ENCODE measurements at places on chromosomes 12 and 14.
A peak's percentile ranks its signal among the peaks of the same experiment; 100 is the strongest.

- no peak for DNase-seq
Observed at GRCh38 chr12:92175961-92176360, 30.3 kb upstream of the BTG1 start.

DNA sequence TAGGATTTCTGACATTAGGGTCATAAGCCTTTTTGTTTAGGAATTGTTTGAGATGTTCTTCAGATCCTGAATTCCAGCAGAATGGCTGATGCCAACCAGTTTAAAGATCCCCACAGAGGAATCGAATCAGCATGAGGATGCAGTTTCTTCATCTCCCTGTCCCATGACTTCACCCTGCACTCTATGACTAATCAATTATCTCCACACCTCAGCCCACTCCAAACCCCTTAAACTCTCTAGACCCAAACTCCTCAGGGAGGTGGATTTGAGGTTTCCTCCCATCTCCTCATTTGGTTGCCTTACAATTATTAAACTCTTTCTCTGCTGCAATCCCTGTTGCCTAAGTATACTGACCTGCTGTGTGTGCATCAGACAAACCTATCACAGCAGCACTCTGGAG lies 86.5 kb upstream of the CRY1 start:
- no peak for DNase-seq

GRCh38 chr14:65864549-65864948 lies 452.0 kb downstream of the FUT8 start:
- no peak for DNase-seq

- DNase-seq, result peak; percentile 65
Observed at GRCh38 chr12:1594261-1595025, at the start of gene FBXL14. Gene FBXL14, minus strand, starts transcription at chr12:1594581. Its CDS starts 515 bp downstream, at chr12:1594066.

GRCh38 chr12:2492236-2492635 lies 302.5 kb upstream of the FKBP4 start:
- DNase-seq, result no peak

DNA sequence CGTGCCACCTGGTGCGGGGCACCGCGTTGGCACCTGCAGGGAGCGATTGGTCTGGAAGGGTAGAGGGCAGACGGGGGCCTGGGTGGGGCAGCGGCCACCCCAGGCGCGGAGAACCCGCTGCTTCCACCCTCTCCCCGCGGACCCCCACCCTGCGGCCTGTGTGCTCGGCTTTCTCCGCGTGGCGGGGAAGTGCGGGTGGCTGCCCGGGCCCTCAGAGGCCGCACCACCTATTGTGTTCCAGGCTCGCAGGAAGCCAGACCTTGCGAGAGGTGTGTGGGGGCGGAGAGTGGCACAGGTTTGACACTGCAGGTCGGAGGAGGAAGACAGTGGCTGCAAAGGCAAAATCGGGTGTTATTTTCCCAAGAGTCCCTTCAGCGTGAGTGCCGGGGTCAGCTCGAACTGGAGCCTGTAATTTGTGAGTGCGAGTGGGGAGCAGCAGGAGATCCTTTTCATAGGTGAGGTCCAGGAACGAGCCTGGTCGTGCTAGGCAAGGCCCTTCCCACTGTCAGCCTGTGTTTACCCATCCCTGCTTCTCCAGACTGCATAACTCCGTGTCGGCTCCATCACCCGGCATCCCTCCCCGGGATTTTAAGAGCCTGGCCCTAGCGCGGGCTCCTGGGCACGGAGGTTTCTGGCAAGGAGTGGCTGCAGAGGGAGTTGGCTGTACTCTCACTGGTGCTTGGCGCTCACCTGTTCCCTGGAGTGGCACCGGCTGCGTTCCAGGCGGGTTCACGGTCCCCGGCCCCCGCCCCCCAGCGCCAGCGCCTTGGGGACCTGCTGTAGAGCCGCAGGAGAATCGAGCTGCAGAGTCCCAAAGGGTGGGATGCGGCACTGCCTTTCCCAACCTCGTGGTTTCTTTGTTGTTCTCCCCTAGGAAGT lies 935 bp downstream of the TBC1D30 start:
- DNase-seq, result peak; percentile 35

DNA sequence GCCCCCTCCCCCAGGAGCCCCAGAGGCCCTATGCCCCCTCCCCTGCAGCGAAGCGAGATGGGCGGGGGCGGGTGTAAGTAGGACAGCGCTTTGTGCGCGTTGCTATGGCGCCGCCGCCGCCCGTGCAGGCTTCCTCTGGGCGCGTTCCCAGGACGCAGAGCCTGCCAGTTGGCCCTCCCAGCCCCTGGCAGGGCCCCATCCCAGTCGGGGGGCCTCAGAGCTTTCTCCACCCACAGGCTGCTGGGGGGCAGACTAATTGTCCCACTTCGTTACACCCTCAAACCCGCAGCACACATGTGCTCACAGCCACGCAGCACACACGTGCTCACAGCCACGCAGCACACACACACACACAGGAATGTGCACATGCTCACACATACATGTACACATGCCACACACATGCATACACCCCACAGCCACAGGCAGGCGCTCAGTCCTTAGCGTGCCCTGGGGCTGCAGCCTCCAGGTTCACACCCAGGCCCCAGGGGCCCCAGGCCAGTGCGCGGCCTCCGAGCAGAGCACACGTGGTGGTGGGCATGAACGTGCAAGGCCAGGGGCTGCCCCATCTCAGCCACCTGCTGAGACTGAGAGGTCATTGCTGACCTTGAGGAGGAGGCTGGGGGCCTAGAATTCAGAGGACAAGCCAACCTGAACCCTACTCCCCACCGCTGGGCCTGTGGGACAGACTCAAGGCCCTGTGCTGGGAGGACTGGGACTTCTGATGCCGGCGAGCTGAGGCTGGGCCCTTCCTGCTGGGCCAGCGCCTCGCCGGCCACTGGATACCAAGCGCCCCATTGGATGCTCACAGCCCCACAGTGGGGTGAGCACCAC lies 15.6 kb downstream of the TRMT61A start:
- peak; percentile 51 for DNase-seq

DNA sequence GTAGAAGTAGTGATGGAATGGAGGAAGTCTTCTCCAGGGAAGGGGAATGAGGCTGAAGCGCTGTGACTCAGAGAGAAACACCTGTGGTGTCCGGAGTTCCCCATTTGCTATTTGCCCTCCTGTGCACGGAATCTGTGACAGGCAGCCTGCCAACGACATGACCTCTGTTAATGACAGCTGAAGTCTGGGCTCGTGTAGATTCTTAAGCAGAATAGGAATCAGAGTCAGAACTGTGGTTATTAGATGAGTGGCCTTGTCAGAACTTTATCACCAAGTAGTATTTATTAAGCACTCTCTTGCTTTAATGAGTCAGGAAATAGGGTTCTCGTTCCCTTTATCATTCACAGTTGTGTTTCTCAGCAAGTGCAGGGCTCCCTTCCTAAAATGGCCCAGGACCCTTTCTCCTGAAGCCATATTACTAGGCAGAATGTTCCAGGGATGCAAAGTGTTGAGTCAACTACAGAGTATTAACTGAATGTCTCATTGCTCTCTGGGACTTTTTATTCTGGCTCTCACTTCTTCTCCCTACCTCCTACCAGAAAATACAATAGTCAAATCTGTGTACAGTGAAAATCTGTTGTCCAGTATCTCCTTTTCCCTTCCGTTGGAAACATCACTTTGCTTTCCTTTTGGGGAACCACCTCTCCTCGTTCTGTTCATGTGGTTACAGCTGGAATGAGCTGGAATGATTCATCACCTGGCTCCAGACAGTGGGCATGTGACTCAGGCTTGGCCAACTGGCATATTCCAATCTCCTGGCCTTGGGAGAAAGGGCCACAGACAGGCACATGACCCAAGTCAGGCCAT lies 77.8 kb upstream of the MAX start:
- no peak for DNase-seq

- no peak for DNase-seq
Observed at GRCh38 chr14:88196925-88197324, 126.1 kb downstream of the KCNK10 start.

GRCh38 chr12:95201056-95201670 lies 16.1 kb downstream of the FGD6 start:
- DNase-seq, result no peak

DNA sequence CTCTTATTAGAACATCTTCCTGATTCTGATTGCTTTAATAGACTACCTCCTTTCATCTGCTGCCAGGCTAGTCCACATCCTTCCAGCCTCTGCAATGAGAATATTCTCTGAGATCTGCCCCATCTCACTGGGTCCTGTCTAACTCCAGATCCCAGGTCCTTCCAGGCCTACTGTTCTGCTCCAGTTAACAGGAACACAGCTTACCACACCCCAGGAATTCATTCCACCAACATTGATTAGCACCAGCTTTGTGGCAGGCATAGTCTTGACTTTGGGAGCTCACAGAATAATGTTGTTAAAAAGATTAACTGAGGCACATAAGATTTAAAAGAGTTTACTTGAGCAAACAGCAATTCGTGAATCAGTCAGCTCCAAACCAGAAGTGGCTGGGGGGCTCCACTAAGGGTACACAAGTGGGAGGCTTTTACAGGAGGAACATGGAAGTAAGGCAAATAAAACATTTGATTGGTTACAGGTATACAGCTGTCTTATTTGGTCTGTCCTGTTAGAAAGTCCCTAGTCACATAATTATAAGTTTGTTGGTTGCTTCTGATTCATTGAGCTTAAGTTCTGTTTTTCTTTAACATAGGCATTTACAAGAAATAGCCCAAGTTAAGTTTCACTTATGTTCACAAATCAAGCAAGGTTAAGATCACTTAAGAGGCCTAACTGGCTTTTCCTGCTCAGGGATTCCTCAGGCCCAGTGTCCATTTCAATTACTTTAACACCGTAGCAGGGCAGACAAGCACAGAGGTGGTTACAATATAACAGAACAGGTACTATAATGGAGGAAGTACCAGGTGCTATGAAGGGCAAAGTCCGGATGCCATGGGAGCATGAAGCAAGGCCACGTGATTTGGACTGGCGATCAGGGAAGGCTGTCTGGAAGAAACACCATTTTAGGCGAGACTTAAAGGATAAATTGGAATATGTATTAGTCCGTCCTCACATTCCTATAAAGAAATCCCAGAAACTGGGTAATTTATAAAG lies 12.2 kb upstream of the MYH7 start:
- DNase-seq, result no peak

- no peak for DNase-seq
Observed at GRCh38 chr14:104722938-104723650, 935 bp upstream of the ADSS1 start.

- no peak for DNase-seq
Observed at GRCh38 chr14:77086017-77086727, 11.9 kb upstream of the CIPC start.

- no peak for DNase-seq
Observed at GRCh38 chr12:132686825-132687210, 324 bp downstream of the POLE start.

DNA sequence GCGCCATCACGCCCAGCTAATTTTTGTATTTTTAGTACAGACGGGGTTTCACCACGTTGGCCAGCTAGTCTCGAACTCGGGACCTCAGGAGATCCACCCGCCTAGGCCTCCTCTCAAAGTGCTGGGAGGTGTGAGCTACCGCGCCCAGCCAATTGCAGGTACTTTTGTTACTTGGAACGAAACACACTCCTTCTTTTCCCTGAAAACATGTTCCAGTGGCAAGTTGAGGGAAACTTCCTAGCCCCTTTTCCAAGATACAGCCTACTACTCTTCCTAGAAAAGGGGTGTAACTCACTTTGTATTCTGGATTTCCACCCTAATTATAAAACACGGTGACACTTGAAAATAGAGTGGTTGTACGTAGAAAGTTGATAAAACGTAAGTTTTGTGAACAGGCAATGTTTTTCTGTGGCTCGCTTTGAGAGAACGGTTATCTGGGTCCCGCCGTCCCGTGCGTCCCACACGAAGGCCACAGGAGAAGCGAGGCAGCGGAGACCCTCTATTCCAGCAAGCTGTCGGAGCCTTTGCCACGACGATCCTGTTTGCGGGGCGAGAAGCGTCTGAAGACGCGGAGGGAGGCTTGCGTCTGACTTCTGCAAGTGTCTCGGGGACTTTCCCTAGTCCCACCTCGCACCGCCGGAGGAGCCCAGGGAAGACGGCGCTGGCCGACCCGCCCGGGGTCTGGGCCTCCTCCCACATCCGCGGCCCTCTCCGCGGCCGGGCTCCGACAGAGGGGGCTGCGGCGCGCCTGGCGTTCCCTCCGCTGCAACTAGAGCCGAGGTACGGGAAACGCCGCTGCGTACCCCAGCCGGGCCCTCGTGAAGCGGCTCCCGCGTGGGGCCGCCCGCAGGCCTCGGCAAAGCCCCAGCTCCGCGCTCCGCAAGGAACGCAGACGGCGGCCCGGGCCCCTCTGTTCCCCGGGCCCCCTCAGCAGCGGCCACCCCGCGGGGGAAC lies 745 bp downstream of the CDCA4 start:
- DNase-seq, result no peak

GRCh38 chr12:122958198-122958888 lies 7.9 kb downstream of the ABCB9 start:
- no peak for DNase-seq

DNA sequence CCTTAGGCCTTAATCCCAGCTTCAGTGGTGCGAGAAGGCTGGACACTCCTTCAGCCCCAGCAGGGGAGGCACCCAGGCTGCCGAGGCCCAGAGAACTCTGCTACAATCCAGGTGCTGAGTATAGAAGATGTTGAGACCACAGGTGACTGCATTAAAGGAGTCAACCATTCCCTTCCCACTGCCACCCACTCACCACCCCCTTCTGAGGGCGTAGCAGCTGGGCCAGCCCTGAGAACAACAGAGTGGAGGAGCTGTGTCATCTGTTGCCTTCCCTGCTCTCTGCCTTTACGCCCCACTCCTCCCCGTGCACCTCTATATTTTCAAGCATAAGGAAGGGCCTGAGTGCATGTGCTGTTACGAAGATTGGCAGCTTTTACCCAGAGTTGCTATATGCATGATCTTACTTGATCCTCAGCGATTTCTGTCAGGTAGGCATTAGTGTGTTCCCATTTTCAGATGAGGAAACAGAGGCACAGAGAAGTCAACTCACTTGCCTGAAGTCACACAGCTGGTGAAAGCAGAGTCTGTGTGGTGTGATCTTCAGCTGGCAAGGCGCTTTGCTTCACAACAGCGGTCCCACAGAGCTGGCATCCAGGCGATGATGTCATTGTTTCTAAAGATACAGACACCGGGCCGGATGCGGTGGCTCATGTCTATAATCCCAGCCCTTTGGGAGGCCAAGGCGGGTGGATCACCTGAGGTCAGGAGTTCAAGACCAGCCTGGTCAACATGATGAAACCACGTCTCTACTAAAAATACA lies 46.7 kb downstream of the RIN3 start:
- DNase-seq, result no peak

DNA sequence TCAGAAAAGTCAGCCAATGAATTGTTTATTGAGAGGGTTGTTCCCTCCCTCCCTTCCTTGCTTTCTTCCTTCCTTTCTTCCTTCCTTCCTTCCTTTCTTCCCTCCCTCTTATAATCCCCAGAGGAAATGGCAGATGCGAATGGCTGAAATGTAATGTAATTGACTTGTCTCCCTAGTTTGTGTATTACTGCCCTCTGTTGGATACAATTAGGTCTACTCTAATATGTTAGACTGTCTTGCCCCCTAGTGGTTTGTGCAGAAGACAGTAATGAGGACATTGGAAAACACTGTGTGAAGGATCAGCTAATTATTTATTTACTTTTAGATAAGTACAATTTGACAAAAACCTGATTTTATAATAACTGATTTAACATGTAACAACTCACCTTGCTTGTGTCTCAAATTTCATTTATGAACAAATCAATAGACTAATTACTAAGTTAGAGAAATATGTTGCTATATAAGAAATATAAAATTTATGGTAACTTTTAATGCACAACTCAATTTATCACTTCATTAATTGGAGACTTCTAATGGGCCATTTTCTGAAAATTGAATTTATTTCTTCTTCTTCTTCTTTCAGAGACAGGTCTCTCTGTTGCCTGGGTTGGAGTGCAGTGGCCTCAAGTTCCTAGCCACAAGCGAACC lies 229.8 kb upstream of the LRIG3 start:
- DNase-seq, result peak; percentile 71

- DNase-seq, result no peak
Observed at GRCh38 chr12:115001571-115002180, 317.7 kb upstream of the TBX3 start.

- no peak for DNase-seq
Observed at GRCh38 chr12:113103756-113104450, 31.7 kb downstream of the RASAL1 start.
